ENCODE measurements at places on chromosomes 12 and 14.

DNA sequence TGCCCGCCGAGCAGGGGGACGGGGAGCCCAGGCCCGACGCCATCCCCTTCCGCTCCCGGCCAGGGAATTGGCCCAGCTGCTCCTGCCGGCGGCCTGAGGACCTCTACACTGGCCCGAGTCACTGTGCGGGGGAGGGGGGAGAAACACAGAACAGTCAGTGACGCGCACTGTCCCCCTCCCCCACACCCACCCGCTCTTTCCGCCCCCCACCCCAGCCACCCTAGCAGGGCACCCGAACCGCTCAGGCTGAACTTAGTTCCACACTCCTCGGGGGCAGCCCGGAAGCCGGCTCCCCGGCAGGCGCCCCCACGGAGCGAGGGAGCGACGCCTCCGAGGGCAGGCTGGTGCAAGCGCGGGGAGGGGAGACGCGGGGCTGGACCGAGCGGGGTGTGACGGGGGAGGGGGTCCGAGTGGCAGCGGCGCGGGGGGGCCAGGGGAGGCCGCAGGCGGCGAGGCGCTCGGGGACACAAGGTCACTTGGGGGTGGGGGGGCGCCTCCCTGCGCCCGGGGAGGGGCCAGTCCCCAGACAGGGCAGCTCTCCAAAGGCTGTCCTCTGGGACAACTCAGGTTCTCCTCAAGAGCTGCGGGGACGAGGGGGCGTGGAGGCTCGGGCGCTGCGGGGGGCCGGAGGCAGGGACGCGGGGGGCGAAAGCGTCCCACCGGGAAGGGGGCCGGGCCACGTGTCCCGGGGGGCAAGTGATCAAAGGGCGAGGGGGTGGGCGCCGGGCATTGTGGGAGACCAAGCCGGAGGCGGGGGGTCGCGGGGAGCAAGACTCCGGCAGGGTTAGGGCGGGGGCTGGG lies 648 bp downstream of the CHD4 start:
- peak; percentile 73 for DNase-seq

DNA sequence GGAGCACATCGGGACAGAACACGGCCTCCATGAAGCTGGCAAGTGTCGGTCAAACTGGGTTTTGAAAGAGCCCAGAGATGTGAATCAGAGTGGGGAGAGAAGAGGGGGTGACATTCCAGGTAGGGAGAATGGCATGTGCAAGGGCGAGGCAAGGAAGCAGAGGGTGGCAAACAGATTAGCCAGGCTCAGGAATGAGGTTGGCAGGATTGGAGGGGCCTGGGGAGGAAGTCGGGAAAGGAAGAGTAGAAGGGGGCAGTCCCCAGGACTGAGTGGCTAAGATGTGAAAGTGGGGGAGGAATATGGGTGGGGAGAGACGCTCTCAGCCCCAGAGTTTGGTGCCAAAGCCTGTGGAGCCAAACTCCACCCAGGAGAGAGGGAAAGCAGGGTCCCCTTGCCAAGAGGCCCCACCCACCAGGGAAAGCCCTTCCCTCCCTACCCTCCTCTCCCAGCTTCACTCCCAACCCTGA lies 5.5 kb upstream of the HDAC7 start:
- no peak for DNase-seq

- no peak for DNase-seq
These were observed 25.0 kb upstream of the GSG1 start for GRCh38 chr12:13128291-13128965.

GRCh38 chr12:116635487-116635886 lies 76.3 kb downstream of the MAP1LC3B2 start:
- no peak for DNase-seq

DNA sequence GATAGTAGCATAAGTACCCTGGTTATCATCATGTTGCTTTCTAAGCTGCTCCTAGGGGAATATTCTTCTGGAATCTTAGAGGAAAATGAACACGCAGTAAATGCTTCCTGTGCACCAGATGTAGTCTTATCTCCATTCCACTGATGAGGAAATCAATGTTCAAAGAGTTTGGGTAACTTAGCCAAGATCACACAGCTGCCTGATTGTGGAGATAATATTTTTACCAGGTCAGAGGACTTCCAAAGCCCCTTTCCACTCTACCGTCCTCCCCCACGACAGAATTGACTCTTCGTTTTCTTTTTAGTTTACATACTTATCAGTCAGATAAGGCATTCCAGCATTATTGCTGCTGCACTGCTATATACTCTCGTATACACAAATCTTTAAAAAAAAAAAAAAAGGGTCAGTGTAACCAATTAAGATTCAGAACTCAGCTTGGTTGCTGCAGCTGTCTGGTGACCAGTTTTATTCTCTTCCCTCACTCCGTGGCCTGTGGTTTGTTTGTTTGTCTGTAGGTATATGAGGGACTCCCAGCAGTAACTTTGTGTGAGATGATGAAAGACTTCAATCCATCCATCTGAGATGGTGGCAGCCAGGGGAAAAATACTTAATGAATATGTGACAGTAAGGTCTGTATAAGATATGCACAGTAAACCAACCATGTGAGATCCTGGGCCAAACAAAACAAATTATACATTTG lies 110.5 kb downstream of the TGFB3 start:
- DNase-seq = no peak

DNA sequence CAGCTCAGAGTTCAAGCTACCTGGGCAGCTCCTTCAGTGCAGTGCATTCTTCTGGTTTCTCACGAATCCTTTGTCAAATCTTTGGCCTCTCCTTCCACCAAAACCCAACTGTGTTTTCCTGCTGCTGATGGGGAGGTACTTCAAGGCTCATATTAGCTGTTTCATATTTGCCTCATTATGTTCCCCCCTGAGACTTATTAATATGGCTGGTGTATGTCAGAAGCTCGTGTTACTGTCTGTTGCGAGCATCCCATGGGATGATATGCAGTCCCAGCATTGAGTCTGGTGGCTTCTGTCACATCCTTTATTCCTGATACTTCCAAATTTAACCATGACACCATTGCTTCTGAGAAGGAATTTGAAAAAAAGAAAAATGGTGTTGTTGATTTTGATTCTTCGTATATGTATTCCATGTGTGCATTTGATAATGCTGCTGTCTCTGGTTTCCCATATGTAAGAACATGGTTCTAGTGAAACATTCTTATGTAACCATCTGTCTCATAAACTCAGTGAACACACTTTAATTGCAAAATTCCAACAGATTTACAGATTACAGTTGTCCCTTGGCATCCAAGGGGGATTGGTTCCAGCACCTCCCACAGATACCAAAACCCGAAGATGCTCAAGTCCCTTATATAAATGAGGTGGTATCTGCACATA lies 149.1 kb downstream of the KICS2 start:
- no peak for DNase-seq

DNA sequence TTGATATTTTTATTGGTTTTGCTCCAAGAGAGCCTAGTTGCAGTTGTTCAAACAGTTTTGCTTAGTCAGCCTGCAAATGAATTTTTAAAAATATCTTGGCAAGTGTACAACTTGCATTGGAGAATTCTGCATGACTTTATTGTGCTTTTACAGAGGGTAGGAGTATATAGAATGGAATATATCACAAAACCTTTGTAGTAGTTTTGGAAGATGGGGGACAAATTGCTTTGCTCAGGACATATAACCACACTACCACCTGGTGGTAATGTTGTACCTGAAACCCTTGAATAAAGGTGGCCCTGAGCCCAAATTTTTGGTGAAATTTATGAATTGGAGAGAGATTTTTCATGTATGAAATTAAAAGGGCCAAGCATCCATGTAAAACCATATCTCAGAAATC lies 645.2 kb downstream of the MED13L start:
- DNase-seq = no peak

- no peak for DNase-seq
These were observed 98.8 kb upstream of the GSC start for GRCh38 chr14:94868772-94869072.

GRCh38 chr14:60970146-60970545 lies 10.7 kb downstream of the TRMT5 start:
- DNase-seq = no peak

DNA sequence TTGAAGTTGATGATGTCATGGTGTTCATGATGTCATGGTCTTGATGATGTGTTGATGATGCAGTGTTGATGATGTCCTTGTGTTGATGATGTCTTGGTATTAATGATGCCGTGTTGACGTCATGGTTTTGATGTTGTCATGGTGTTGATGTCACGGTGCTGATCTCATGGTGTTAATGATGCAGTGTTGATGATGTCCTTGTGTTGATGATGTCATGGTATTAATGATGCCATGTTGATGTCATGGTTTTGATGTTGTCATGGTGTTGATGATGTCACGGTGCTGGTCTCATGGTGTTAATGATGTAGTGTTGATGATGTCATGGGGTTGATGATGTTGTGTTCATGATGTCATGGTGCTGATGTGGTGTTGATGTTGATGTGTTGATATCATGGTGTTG lies 48.0 kb upstream of the RIMBP2 start:
- DNase-seq = no peak

- no peak for DNase-seq
These were observed 930.6 kb upstream of the FBXO33 start for GRCh38 chr14:40362856-40363255.

DNA sequence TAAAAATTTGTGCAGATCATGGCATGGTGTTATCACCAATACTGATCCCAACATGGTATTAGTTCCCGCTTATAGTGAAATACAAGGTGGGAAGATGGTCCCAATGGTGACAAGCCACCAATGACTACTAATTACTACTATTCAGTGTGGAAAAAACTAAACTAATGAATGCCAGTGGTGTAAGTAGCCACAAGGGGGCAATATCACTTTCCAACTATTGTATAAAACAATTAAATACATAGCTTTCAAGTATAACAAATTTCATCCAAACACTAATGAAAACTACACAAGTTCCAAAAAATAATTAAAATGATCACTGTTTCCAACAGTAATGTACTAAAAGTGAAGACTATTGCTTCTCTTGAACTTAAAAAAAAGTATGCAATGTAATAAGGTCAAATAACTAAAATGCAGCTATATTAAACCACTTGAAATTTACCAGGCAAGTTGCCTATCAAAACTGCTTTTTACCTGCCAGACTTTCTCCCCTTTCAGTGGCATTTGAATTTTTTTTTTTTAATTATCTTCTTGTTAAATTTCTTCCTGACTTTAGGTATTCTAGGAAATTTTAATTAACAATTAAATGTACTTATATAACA lies 58.0 kb downstream of the PAPLN start:
- peak; percentile 47 for DNase-seq

DNA sequence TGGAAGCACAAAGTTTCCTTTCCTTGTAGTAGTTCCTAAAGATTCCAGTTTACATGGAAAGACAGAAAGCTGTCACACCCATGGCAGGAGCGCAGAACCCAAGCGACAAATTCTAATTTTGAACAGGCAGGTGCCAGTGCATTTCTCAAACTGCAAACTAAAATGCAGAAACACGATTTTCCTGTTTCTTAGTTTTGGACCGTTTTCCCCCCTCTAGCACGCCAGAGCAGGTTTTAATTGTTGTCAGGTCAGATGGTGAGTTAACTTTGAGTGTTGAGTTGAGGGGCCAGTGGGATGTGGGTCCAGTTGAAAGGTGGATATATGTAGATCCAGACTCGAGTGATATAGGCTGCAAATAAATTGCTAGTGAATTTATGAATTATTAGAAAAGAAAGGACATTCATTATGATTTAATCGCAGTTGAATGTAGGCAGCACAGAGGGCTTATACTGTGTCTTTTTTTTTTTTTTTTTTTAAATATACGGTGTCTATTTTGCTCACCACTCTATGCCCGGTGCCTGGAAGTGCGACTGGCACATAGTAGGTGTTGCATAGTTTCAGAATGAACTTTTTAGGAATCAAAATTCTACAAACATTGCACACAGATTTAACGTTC lies 909 bp upstream of the ETFBKMT start:
- DNase-seq = no peak

DNA sequence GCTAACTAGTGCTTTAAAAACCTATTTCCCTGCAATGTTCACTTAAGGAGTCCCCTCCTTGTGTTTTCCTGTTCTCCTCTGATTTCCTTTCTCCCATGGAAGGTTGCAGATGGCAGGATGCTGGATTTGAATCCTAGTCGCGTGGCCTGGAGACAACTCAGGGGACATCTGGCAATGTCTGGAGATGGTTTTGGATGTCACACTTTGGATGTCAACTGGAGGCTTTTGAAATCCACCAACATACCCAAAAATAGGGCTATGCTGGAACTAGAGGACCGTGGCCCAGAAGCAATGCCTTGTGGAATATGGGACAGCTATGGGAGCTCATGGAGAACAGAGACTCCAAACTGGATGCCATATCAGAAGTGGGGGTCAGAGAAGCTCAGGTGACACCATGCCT lies 95.8 kb upstream of the NOS1 start:
- DNase-seq = no peak

- peak; percentile 65 for DNase-seq
These were observed 55.3 kb downstream of the RIN3 start for GRCh38 chr14:92568621-92569479.

- no peak for DNase-seq
These were observed 48.8 kb upstream of the VRK1 start for GRCh38 chr14:96748362-96748761.

DNA sequence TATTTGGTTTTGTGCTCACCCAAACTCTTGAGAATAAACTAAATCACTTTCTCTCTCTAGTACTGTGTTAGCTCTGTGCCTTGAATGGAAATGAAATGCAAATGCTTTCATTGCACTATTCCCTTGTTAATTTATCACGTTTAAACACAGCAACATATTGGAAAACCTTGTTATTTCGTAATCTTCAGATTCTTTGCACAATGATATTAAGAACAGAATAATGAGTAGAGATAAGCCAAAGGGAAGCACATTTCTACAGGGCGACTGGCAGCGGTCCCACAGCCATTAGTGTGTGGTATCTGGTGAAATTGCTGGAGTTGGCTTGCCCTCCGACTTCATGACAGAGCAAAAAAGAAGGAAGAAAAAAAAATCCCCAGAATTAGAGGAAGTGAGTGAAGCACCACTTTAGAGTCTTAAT lies 166.1 kb upstream of the E2F7 start:
- no peak for DNase-seq

DNA sequence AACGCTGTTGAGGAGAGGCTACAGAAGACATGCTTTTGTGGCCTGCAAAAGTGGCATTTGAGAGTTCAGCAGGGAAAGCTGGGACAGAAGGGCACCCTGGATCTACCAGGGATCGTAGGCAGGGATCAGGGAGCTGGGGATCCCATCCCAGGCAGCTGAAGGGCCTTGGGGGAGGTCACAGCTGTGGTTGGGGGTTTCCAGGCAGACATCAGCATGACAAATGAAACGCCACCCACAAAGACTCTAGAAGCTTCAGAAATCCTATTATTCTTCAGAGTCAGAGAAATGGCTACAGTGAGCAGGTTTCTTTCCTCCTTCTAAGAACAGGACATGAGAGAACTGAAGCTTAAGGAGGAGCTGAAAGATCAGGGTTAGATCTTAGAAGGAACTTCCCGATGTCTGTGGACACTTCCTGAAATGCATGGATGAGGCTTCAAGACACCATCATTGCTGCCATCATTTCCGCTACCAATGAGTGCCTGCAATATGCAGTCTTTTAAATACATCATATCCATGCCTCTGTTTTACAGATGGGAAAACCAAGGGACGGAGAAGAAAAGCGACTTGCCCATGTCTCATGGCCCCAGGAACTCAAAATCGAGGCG lies 104.3 kb downstream of the RBM19 start:
- no peak for DNase-seq

DNA sequence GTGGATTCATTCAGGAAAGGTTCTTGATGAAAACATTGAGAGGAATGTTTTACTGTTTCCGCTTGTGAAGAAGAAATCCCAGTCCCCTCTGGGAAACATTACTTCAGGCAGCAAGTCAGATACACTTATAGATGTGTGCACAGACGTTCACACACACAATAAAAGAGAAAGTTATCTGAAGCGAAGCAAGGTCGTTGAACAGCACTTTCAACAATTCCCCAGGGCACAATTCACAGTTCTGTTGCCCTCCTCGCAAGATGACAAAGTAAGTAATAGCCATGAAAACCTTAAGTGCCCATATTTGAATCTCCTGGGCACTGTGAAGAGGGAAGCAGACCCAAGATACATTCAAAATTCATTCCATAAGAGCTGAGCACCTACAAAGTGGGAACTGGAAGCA lies 156.6 kb upstream of the CAND1 start:
- no peak for DNase-seq

Data from CD4-positive, alpha-beta T cell treated with Interleukin-10 for 1 hour (primary cell).